ENCODE measurements at places on chromosomes 2 and 18. TPM values are rescaled to one million over a fixed set of nuclear protein-coding genes. Genes with fewer than 3 reads are reported as not detected.

The CLEC4F gene
- total RNA-seq: not detected

The EML6 gene
- total RNA-seq: 1.6 TPM

The TUBB8B gene
- total RNA-seq: 0.36 TPM

The TRAK2 gene
- total RNA-seq: 7.1 TPM

The EMILIN1 gene
- 5.1 TPM for total RNA-seq

The AKAIN1 gene
- total RNA-seq: not detected

The CHRNG gene
- total RNA-seq: not detected

The TUBA4B gene
- total RNA-seq: not detected

The CDH2 gene
- 459 TPM for total RNA-seq

The ALPP gene
- not detected for total RNA-seq

The GNAL gene
- total RNA-seq: 26.8 TPM

The NOSTRIN gene
- total RNA-seq: not detected

The PLA2R1 gene
- total RNA-seq: 0.45 TPM

The ARHGAP15 gene
- total RNA-seq: 5.9 TPM

The FN1 gene
- total RNA-seq: 52.0 TPM

The CFLAR gene
- total RNA-seq: 10.9 TPM

The DES gene
- total RNA-seq: not detected

The RAX gene
- 78.1 TPM for total RNA-seq

Measured in neural progenitor cell (in vitro differentiated cells).